ENCODE measurements at places on chromosomes 5 and 9. TPM values are rescaled to one million over a fixed set of nuclear protein-coding genes. Genes with fewer than 3 reads are reported as not detected.

GRCh38 chr9:79040671-79041070, 531.1 kb upstream of the TLE4 start:
- DNase-seq, result no peak

GRCh38 chr5:125610892-125611291, 812.3 kb upstream of the GRAMD2B start:
- no peak for DNase-seq

- DNase-seq, result no peak
Observed at GRCh38 chr5:87127956-87128687, 139.6 kb upstream of the RASA1 start.

DNA sequence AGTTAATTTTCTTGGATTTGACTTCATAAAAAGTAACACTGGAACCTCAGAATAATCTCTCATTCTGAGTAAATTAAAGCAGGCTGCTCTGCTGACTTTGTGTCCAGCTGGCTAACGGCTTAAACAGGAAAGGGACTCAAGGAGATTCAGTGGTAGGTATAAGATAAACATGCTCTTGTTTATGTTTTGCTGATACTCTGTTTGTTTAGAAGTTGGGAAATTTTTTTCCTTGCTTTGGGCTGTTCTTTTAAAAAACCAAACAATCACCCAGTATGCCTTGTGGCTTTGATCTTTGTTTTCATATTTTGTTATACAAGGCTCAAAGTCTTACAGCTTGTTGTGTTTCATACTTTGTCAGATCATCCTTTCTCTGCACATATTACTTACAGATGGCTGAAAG, 237.6 kb upstream of the RIOK2 start:
- DNase-seq, result no peak

- DNase-seq, result no peak
Observed at GRCh38 chr9:113585555-113585954, 122.0 kb downstream of the RGS3 start.

DNA sequence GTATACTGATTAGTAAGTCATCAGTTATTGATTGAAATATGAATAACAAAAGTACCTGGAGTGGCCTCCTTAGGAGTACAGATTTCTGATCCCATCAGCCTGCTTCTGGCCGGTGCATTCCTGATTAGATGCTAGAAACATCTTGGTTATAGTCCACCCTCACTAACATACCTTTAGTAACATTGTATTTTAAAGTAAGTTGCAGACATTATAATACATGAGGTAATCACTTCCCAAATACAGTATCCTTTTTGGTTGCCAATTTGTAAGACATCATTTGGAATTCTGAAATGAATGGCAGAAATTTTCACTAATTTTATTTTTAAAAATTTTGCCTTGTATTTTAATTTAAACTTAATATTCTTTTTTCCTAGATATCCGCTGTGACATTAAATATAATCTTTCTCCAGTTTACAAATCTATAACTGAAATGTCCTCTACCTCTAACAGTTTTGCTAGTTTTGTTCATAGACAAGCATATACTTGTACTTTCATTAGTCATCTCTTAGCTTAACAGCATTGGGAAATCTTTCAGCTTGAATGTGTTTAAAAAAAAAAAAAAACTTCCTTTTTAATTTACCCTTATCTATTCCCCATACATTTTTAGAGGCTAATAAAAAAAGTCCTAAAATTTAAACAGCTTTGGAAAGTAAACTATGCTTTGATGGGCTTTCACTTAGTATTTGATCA, 178.9 kb downstream of the XRCC4 start:
- no peak for DNase-seq

GRCh38 chr9:113355040-113355596, 5.8 kb downstream of the BSPRY start:
- DNase-seq, result no peak

GRCh38 chr5:171924493-171925122, 81.8 kb downstream of the FBXW11 start:
- DNase-seq, result no peak

DNA sequence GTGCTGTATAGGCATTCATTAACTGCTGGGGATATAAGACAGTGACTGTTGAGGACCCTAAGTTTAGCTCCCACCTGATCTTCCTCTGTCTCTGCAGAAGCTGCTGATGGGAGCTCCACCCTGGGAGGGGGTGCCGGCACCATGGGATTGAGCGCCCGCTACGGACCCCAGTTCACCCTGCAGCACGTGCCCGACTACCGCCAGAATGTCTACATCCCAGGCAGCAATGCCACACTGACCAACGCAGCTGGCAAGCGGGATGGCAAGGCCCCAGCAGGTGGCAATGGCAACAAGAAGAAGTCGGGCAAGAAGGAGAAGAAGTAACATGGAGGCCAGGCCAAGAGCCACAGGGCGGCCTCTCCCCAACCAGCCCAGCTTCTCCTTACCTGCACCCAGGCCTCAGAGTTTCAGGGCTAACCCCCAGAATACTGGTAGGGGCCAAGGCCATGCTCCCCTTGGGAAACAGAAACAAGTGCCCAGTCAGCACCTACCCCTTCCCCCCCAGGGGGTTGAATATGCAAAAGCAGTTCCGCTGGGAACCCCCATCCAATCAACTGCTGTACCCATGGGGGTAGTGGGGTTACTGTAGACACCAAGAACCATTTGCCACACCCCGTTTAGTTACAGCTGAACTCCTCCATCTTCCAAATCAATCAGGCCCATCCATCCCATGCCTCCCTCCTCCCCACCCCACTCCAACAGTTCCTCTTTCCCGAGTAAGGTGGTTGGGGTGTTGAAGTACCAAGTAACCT, 22.1 kb downstream of the PCDHGC5 start:
- no peak for DNase-seq

DNA sequence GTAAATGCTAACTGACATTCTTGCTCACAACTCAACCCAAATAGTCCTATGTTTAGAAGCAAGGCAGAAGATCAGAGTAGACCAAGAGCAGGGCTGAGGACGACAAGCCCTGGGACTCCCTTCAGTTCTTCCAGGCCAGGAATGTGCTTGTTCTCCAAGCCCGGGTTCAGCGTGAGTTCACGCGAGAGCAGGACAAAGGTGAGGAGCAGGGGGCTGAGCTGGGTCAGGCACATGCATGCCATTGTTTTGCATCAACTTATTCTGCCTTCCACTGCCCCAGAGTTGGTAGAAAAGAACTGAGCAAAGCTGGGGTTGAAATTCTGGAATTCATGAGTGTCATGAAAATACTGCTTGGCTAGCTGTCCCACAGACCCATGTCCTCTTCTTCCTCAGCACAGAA, 206.5 kb downstream of the PAX5 start:
- no peak for DNase-seq

DNA sequence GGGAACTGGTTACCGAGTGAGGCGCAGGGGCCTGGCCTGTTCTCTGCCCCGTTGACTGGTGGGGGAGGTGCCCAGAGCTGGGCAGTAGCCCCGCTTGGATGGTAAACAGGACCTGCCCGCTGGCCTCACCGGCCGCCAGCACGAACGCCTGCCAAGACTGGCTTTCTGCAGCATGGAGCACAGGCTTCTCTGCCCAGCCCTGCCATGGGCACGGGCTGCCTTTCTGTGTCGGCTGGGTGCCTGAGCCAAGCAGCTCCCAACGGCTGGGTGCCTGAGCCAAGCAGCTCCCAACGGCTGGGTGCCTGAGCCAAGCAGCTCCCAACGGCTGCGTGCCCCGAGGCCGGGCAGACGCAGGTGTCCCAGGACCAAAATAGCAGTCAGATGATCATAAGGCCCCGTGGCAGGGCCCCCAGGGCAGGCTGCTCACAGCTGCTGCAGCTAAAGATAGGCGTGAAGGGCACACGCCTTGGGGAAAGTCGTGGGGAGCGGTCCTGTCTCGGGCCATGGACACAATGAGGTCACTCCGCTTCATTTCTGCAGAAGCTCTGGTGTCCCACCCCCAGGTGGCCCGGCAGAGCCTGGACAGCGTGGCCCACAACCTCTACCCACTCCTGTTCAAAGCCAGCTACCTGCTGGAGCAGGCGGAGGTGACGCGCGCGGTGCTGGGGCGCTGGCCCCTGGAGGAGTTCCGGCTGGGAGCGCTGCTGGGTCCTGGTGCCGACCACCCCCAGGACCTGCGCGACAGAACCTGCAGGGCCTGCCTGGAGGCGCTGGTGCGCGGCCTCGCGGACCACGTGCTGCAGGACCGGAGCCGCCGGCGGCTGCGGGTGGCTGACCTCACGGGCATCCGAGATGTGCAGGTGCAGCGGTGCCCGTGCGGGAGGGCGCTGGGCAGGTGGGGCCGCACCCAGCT, at the start of gene LRRC14B:
TSS of gene LRRC14B (plus strand) at position 460 of the 913 bp plus-strand sequence. CDS start at position 504, 44 bp downstream.
- DNase-seq, result no peak

DNA sequence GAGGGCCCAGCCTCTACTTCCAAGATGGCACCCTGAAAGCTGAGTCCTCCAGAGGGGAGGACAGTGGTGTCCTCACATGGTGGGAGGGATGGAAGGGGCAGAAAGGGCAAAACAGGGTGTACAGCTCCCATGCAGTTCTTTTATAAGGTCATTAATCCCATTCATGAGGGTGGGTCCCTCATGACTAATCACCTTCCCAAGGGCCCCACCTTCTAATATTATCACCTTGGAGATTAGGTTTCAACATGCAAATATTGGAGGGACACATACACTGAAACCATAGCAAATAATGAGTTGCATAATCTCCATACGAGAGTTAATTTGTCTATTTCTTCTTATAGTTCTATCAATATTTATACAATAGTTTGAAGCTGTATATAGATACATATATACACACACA, 5.8 kb upstream of the ZBTB43 start:
- DNase-seq, result no peak

DNA sequence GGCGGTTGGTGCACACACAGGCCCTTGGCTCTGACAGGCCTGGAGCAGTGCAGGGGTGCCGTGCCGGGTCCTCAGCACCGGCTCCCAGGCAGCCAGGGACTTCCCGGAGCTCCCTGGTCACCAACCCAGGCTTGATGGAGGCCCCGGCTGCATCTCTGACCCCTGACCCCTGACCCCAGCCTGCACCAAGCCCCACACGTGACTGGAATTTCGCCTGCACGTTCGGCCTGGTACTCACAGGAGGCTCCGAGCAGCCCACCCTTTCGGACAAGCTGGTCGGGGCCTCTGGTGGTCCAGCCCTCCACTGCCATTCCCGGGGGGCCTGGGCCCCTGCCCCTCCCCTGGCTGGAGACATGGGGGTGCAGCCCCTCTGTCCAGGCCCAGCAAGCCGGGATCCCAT, 25.4 kb upstream of the UBAC1 start:
- DNase-seq, result no peak

DNA sequence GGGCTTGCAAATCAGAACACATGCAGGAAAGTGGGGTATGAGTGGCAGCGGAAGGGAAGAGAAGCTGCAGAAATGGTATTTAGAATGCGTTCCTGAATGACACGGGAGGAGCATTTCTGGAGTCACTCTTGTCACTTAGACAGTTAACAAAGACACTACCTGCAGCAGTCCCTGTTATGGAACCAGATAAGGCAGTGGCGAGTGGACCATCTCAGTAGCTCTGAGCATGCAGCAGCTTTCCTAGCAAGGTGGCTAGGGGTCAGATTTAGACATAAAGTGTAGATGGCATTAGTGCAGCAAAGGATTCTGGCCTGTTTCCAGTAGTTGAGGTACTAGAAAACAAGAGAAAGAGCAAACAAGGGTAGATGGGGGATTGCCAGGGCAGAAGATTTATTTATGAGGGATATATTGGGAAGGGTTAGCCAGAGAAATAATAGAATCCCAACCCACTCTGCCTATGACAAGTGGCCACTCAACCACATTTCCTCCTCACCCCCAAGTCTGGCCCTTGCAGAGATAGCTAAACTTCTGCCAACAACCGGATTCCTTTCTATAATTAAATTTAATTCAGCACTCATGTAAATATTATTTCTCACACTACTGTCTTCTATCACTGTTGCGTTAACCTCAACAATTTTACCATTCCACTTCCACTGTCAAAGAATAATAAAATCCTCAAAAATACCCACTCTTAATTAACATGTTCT, 201.6 kb downstream of the DCP2 start:
- DNase-seq, result no peak

- no peak for DNase-seq
Observed at GRCh38 chr9:122865300-122865699, 36.9 kb upstream of the PDCL start.

GRCh38 chr5:133523961-133524586, 88.3 kb downstream of the FSTL4 start:
- DNase-seq, result no peak

DNA sequence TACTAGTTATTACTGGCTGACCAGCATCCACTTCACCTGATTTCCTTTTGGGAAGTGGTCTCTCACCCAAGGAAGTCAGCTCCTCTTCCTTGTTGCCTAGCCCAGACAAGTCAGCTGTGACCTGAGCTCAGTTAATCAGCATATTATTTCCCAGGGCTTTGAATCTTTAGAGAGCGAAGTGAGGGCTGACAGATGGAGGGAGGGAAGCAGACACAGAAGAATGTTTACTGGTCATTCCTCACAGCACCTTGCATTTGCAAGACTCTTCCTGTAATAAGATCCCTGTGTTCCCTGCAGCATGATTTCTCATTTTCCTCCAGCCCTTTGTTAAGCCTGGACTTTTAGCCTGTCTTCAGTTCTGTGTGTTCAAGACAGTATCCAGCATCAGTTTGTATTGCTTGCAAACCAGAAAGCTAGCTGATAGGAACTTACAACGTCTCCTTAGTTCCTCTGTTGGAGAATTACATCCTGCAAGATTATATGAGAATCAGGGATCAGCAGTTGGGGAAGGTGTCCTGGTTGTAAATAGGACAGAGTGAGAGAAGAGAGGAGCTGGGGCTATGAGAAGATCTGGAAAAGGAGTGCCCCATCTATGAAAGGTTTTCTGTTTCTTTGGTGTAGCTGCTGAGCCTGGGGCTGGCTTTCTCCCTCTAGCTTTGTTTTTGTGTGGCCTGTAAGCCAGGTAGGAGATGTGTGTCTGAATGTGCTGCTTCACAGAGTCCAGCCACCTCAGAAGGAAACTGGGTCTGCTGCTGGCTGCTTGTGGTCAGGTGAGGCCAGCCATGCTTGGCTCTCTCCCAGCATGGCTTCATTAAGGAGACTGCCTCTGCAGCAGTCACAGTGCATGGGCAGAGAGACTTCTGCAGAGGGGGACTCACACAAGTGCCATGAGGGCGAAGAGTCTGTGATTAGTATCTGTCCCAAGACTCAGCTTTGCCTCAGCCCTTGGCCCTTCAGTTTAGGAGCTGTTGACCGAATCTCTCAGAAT, 50.3 kb downstream of the MAN2A1 start:
- no peak for DNase-seq

DNA sequence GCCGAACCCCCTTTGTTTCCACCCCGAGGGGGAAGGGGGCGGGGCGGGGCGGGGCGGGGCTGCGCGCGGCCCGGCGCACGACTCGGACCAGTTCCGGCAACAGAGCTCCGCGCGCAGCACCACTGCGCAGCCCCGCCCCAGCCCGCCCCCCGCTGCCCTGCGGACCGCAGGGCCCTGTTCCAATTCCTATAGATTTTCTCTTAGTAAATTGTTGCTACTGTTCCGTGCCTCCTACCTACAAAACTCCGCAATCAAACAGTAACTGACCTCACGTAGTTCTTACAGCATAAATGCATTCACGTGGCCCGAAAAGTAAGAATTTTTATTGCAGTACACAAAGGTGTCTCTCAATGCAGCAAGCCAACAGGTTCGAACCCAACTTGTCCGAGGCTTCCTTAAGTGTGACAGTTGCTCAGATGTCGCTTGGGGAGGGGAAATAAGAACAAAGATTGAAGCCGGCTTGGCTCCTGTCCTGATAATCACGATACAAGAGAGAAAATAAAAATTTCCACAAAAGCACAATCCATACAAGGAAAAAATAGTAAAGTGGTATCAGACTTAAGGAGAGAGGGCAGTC, 1.2 kb upstream of the RNF38 start:
- no peak for DNase-seq

- no peak for DNase-seq
Observed at GRCh38 chr5:75681125-75681830, 36.0 kb downstream of the POC5 start.

SNCB gene
- total RNA-seq, result not detected

BDP1 gene
- 27.8 TPM for total RNA-seq

FGD3 gene
- total RNA-seq, result 104 TPM

AFAP1L1 gene
- total RNA-seq, result not detected

SLCO6A1 gene
- not detected for total RNA-seq

DDX4 gene
- total RNA-seq, result 0.83 TPM

FRRS1L gene
- not detected for total RNA-seq
